ENCODE measurements at places on chromosomes 3 and 15.

- no peak for DNase-seq
Observed at GRCh38 chr15:43808435-43808950, 8.1 kb downstream of the HYPK start.

DNA sequence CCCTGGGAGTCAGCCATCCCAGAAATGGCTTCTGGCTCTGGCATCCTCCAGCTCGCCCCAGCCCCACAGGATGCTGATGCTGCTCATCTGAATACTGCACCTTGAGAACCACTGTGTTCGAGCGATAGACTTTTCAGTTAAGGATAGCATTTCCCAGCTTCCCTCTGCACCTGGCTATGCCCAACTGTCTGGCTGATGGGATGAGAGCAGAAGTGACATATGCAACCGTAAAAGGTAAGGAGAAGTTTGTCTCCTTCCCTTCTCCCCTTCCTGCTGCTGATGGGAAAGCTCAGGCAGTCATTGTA is 9.7 kb upstream of the HHATL start:
- DNase-seq, result no peak

DNA sequence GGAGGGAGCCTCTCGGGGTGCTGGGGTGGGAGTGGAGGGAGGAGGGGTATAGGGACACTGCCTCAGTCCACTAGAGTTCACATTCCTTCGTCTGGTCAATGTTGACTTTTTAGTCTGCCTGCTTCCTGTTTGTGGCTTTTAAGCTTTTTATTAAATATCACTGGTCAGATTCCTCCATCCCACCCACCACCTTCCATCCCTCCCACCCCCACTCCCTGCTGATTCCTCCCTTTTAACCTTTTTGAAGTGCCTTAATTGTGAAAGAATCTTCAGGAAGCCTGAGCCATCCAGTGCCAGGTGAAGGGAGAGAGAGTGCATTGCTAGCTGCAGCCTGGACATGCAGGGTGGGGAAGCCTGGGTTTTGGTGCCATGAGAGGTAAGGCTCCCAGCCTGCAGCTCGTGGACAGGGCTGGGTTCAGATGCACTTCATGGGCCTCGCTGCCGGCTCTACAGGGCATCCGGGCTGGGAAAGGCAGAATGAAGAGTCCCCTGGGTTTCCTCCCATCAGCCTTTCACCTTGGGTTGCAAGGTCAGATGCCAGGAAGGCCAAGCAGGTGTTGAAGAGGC is 105.9 kb downstream of the DNAJB8 start:
- DNase-seq, result no peak

DNA sequence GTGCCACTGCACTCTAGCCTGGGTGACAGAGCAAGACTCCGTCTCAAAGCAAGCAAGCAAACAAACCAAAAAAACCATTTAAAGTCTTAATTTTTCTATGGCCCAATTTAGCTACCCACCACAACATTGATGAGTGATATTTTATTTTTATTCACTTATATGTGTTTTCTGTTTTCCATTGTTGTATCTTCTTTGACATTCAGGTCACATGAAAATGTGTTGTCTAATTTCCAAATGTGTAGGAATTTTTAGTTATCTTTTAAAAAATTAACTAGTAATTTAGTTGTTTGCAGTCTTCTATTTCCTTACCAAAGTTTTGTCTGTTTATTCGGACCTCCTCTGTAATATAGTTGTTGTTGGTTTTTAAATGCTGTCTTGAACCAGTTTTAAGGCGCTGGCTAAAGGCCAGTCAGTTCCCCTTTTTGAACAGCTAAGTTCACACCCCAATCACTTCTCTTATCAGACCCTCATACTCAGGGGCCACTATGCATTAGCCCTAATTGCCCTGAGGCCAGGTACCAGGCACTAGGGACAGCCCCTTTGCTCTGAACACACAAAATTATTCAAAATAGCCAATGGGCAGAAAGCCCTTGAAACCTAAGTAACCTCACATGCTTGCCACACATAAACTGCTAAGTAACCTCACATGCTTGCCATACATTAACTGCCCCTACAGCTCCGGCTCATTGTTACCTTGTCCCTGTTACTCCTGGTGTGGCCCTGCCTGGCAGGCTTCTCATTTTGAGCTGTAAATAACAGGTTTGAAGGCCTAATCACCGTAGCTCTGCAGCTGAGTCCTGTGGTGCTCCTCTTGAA is 4.3 kb upstream of the CCR4 start:
- no peak for DNase-seq

DNA sequence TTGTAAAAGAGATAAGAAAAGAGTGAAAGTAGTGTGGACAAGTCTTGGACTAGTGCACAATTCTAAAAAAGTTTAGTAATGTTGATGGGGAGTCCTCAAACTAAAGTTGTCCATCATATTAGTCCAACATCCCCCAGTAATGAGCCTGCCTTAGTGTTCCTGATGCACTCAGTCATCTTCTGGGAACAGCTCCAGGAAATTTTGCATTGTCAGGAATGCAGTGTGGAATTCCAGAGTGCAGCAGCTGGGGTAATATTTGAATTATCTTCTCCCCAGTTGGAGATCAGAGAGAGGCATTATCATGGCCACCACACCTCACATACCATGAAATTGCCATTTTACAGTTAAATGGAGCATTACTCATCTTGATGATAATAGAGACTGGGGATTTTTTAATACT is 528.8 kb upstream of the NAALADL2 start:
- peak; percentile 5 for DNase-seq

DNA sequence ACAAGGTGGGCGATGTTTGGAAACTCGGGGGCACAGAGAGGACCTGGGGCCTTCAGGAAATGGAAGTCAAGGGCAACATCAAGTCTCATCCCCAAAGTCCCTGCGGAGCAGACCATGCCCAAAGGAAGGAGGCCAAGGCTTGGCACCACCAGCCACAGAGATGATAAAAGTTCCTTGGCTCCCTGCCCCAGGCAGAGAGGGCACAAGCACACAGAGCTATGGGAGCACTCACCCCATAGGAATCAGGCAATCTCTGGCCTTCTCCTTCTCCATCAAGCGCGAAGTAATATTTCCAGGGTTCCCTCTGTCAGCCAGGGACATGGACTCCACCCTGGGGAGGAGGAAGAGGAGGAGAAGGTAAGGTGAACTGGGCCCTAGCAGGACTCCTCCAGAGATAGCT is 7.9 kb downstream of the ACAA1 start:
- no peak for DNase-seq

DNA sequence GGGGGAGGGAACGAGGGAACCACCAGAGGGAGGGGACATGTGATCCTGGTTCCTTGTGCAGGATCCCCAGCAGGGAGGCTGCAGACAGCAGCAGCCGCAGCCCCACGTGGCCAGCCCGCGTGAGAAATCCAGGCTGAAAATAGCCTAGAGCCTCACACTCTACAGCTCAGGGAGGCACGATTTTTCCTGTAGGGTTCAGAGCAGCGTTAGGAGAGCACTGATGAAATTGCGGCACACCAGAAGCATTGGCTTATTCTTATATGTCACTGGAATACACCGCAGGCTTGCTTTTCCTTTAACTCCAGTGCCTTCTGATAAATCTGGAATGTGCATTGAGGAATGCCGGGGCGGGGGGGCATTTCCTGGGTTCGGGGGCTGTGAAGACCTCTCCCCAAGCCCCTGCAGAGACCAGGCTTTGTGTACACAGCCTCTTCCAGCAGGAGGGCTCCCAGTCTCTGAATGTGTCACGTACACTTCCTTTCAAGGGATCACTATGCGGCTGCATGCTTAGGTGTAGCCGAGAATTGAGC is 193.0 kb downstream of the ATP10A start:
- no peak for DNase-seq

DNA sequence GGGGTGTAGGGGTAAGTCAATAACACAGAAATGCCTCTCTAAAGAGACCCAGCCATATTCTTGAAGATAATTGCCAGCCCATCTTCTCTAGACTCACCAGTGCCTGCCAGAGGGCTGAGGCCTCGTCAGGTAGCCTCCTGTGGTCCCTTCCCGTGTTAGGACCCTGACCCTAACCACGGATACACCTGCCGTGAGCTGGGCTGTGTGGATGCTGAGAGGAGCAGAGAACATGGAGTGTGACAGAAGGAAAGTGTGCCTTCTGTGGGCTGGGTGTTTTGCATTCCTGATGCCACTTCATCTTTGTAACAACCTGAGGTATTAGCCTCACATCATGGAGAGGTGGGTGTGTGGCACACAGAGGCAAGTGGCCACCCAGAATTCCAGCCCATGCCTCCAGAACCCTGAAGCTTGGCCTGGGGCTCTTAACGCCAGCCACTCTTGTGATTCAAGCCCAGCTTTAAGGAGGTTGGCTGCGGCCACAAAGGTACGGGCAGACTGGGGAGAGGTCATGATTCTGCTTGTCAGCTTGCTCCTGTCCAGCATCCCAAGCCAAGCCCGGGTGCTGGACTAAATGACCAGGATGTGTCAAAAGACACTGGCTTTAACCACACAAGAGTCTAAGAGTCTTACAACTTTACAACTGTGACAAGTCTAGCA is 21.1 kb upstream of the ABTB1 start:
- no peak for DNase-seq

GRCh38 chr3:105904678-105905284 is 36.0 kb upstream of the CBLB start:
- DNase-seq, result no peak

DNA sequence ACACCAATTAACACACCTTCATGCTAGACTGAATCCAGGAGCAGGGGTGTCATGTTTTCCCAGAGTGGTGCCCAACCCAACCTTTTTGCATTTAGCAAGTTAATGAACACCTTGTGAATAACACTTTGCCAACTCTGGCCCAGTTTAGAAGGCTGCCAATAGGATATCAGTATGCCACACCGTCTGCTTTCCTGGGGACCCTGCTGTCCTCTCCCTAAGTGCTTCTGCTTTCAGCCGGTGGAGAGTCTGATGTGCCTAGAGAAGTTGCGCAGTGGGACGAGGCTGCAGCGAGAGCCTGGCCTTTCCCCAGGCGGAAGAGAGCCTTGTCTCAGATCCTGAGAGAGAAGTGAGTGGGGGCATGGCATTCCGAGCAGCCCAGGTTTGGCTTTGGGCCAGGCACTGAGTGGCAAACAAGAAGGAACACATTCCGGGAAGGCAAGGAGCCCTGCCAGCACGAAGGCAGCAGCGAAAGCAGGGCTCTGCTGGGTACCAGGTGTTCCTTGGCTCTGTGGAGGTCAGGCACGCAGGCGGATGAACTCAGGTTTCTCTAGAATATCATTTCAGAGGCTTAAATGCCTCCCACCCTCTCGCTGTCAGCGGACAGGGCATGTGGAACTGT is 36.9 kb downstream of the SENP8 start:
- peak; percentile 81 for DNase-seq

GRCh38 chr3:128408012-128408692 is 58.5 kb downstream of the DNAJB8 start:
- no peak for DNase-seq

GRCh38 chr15:85100186-85100937 is 118.7 kb downstream of the PDE8A start:
- DNase-seq, result no peak

- no peak for DNase-seq
Observed at GRCh38 chr3:141422961-141423582, 54.8 kb downstream of the ZBTB38 start.

DNA sequence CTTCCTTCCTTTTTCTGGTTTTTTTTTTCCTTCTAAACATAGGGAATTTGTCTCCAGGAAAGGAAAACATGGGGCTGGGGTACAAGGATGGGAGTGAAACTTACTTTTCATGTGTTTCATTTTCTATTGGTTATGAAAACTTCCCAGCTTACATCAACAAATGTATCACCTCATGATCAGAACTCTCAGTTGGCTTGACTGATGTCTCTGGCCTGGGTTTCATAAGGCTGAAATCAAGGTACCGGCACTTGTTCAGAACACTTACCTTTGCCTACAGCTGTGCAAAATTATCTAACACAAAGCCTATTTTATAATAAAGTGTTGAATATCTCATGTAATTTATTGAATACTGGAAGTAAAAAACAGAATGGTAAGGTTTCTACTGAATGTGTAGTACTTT is 91.8 kb upstream of the STT3B start:
- no peak for DNase-seq

- peak; percentile 80 for DNase-seq
Observed at GRCh38 chr3:99128725-99129505, 227.4 kb upstream of the DCBLD2 start.

GRCh38 chr15:82135638-82136037 is 89.8 kb upstream of the MEX3B start:
- no peak for DNase-seq

- DNase-seq, result no peak
Observed at GRCh38 chr15:89400116-89400781, 65.6 kb upstream of the POLG start.

- DNase-seq, result peak; percentile 67
Observed at GRCh38 chr15:38398134-38398533, 55.8 kb upstream of the FAM98B start.

DNA sequence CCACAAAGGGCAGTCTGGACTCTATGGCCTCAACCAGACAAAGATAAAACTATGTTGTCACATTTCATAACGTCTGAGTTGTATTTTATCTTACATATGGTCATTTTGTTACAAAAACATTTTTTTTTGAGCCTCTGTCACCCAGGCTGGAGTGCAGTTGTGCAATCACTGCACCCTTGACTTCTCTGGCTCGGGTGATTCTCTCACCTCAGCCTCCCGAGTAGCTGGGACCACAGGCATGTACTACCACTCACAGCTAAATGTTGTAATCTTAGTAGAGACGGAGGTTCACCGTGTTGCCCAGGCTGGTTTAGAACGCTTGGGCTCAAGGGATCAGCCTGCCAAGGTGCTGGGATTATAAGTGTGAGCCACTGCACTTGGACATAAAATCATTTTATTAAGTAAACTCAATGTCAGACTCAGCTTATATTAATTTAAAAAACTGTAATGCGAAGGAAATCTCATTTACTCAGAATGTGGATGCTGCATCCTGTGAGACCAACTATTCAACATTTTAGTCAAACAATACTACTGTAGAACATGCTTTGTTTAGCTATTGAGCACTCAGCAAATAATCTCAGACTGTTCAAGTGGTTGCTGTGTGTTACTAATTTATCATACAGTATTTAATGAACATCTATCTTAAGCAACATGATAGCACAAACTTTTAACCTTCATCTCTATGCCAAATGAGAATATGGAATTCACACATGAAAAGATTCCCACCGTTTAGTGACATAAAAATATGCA is 209.2 kb downstream of the TBL1XR1 start:
- no peak for DNase-seq

DNA sequence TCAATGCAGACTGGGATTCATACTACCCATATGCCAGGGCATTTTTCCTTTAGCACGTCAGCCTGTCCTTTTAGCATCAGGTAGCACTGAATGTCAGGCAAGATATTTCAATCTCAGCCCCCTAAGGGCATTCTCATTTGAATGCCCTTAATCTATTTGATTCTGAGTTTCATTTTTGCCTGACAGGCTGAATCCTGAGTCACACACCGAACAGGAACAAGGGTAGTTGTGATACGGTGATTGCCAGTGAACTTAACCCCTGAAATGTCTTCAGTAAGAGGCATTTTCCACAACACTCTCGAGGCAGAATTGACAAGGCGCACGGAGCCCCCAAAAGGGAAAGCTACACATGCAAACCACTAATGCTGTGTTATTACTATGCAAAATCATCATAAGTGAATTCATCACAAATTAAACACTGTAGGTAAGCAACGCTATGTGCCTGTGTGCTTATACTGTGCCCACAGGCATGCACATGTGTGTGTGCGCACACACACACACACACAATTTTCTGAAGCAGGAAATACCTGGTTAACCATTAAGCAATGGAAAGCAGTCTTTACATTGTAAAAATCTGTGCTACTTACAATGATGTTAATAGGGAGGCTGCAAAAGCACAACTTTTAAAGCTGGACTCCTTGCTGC is 130.4 kb downstream of the ZNF385D start:
- DNase-seq, result no peak

GRCh38 chr15:76285241-76285825 is 25.9 kb downstream of the ETFA start:
- DNase-seq, result peak; percentile 55

- no peak for DNase-seq
Observed at GRCh38 chr3:71127844-71128243, 455.7 kb downstream of the FOXP1 start.

GRCh38 chr3:43455233-43455632 is 166.6 kb downstream of the ANO10 start:
- peak; percentile 57 for DNase-seq
